ENCODE measurements at places on chromosomes 3 and 15.

DNA sequence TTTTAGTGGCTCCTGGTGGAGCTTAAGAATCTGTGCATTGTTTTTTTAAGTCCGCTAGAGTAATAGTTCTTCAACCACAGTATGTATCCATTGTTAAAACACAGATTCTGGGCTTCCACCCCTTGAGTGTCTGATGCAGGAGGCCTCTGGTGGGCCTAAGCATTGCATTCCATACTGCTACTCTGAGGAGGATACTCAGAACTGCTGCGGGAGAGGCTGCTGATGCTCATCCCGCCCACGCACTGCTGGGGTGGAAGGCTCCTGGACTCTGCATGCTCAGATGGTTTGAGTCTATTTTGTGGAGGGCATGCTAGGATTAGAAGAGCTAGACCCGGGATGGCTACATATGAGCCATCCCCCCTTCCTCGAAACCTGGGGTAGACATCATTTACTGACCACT is 74.4 kb downstream of the THSD4 start:
- no peak for DNase-seq

GRCh38 chr15:59200560-59200959 is 6.1 kb upstream of the LDHAL6B start:
- DNase-seq = no peak

DNA sequence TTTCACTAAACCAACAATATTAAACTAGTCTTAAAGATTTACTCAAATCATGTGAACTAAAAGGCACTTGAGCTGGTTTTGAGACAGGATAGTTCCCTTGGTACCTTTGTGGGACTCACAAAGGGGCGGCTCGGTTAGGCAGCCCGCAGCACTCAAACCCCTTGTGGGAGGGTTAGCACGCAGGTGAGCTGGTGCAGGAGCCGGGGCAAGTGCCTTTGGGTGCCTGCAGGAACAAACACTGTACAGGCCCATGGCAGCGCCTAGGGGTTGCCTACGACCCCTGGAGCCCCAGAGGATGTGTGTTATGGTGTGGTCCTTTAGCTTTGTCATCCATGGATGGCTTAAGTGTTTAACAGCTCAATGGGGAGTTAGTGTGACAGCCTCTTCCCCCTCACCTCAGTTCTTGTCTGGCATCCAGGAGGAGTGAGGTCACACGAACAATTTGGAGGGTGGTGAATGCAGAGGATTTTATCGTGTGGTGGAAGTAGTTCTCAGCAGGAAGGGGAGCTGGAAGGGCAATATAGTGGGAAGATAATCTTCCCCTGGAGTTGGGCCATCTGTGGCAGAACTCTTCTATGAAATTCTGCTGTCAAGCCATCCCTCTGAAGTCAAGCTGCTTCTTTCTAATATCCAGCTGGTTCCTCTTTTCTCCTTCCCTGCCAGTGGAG is 470.9 kb downstream of the RBMS3 start:
- DNase-seq = no peak

GRCh38 chr3:38136393-38136776 is 542 bp downstream of the ACAA1 start:
- DNase-seq = no peak

- peak; percentile 97 for DNase-seq
These were observed at the start of gene TSEN2 for GRCh38 chr3:12484198-12484982. Gene TSEN2 (plus strand): TSS chr3:12484480. CDS start chr3:12489801, 5,321 bp downstream.

DNA sequence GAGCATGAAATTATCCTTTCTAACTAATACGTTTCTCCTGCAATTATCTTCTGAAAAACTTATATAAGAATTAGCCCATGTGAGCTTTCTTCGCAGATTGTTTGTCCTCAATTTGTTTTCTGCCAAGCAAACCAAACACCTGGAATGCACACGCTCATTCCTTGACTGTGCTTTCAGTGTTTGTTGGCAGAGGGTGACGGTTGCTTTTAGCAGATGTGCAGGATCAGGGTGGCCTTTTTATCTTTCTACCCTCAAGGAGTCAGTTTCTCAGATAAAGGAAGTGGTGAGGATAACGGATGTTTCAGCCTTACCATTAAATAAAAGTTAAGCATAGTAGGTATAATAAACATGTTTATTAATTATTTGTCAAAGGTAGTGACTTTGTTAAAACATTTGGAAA is 15.2 kb downstream of the ARPP21 start:
- no peak for DNase-seq

DNA sequence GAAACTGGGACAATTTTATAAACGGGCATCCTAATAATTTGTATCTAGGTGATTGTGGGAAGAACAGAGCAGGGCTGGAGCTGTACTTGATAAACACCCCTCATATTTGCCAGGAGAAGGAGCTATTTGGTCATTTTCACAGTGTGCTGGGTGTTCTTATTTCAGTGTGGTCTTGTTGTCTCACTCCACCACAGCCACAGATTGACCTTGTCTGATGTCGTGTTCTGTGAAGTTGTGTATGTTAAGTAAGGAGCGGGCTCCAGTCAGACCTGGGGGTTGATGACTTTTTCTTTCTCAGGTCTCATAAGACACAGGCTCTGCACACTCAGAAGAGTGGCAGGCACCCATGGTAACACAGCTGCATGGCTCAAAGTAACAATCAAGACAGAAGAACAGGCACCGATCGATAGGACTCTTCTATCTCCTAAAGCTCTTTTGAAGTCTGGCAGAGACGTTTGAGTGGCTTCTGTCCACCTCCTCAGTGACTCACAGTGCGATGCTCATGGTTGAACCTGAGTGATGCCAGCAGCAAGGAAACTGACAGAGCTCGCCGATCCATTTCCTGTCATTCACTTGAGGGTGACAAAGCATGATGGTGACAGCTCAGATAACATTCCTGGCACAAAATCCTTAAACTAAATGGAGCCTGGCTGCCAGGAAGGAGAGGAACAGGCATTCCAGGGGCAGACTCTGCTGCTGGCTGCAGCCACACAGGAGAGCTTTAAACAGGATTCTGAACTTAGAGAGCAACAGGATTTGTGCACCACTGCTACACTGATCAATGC is 20.8 kb downstream of the DPH3 start:
- no peak for DNase-seq

DNA sequence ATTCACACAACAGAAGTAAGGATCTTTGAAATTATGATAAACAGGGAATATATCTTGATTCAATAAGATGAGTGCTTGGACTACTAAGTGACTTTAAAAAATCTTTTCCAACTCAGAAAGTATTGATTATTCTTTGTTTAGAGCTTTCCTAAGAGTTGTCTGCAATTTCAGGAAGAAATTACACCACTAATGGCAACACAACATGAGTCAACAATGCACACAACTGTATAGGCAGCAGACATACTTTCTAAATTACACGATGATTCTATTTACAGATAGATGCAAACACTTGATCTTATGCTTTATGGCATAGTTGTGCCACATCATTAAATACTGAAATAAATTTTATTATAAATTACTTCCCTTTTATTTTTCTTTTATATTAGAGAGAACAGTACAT is 4.4 kb downstream of the NAA50 start:
- no peak for DNase-seq

GRCh38 chr3:127827808-127828207 is 5.5 kb upstream of the MGLL start:
- no peak for DNase-seq

DNA sequence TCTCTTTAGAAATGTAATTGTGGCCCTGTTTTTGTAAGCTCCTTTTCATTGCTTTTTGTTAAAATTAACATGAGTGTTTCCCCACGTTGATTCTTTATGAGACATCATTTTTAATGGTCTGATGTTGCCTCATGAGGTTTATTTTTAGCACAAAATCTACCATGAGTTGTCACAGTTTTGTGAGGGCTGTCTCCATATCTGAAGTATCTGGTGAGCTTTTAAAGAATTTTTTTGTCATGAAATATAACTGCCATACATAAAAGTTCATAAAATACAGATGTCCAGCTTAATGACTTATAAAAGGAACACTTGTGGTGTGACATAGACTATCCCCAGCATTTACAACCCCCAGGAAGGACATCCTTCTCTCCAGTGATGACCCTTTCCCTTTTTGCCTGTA is 34.3 kb upstream of the CEMIP start:
- DNase-seq = no peak

DNA sequence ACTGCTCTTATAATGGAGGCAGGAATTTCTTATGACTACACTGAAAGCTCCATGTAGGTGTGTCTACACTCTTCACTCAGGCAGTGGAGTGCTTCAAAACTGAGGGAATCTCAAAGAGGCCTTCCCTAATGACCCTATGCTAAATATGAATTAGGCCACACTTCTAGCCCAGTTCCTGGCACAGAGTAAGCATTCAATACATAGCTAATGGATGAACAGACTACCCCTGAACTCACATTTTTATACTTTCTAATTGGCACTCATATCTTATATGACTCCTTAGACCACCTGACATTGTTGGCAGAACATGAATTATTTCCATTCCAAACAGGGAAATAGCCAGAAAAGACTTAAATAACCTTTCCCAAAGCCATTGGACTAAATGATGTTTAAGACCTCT is 3.4 kb downstream of the RARRES1 start:
- DNase-seq = no peak

DNA sequence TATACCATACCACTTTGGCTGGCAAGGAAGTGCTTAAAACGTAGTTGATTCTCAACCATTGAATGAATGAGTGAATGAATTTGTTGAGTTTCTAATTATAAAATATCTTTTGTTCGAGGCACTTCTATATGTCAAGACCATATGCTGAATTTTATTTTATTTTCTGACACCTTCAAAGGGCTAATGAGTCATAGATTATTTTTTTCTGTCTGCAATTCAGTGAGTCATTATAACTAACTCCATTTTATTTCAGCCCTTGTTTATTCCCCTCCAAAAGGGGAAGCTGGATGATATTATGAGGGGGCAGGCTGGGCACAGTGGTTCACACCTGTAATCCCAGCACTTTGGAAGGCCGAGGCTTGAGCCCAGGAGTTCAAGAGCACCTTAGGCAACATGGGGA is 142.4 kb downstream of the P2RY1 start:
- no peak for DNase-seq

- DNase-seq = no peak
These were observed 35.2 kb downstream of the SRPRB start for GRCh38 chr3:133840767-133841166.

DNA sequence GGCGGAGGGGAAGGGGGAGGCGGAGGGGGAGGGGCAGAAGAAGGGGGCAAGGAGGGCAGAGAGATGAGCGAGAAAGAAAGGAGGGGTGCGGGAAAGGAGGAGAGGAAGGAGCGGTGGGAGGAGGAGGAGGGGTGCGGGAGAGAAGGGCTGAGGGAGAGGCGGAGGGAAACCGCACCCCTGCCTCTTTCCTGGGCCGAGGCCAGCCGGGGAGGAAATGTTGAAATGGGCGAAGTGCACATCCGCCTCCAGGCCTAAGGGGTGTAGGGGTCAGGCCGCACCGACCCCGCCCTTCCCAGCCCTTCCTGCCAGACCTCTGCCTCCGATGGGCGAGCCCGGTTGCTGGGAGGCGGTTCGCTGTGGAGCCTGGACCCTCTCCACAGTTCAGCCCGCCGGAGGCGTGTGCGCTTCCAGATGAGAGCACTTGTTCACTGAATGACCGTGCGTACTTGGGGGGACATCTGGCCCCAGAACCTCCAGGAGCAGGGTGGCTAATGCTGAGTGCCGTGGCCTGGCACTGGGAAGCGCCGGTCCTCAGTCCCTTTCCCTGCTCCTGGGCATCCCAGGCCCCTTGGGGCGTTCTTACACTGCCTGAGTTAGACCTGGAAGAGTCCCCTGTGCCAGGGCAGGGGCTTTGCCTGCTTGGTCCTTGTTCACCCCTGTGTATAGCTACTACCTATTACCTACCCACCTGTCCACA is 110.3 kb upstream of the KLF13 start:
- peak; percentile 54 for DNase-seq

DNA sequence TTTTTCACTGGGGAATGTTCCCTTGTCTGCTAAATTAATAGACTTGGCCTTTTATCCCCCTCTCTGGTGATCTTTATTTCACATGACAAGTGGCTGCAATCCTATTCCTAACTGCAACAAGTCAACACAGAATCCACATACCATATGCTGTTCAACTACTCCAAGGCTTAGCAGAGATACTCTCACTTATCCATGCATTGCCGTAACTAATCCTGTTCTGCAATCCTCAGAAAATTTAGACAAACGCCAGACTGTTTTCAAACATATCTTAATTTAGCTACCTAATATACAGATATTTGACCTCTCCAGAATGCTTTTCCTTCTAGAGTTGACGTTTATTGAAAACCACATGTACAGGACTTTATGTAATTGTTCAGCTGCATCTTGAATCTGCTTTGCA is 37.9 kb downstream of the EID1 start:
- DNase-seq = no peak
